ENCODE measurements at places on chromosomes 3 and 15.

DNA sequence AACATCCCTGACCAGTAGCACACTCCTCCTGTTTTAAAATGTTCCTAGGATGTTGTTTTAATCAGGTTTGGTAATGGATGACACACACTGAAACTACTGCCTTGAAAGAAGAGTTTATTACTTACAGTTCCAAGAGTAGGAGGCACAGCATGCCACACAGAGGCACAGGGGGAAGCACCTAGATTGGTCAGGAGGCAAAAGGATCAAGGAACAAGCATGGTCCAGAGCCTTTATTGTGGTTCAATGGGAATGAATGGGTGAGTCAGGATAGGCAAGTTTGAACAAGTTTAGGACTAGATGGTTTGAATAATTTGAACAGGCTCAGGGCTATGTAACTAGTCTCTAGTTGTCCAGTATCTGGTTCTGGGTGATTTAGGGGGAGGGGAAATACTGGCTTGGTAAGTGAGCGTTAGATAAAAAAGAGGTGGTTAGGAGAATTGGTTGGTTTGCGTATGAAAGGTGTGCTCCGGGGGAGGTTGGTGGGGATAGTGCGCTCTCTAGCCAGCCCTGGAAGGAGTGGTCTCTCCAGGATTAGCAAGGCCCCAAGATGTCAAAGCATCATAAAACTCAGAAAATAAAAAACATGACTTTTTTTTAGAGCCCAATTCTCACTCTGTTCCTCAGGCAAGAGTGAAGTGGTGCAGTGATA is 35.1 kb downstream of the TMOD3 start:
- no peak for DNase-seq

DNA sequence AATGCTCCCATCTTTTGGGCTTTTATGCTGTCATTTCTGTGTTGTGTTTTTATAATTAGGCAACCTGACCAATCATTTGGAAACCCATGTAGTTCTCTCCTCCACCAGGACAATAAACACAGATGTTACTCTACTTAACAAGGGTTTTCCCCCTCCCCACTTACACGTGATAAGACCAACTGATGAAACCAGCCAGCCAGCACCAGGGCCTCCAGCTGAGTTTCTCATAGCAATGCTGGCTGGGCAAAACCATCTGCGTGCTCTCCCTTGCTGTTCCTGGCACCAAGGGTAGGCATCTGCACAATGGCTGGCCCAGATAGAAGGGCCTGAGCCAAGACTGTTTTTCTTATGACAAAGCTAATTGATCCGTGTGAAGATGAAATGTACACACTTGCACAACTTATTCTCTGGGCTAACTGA is 310.4 kb downstream of the PLCL2 start:
- peak; percentile 25 for DNase-seq

DNA sequence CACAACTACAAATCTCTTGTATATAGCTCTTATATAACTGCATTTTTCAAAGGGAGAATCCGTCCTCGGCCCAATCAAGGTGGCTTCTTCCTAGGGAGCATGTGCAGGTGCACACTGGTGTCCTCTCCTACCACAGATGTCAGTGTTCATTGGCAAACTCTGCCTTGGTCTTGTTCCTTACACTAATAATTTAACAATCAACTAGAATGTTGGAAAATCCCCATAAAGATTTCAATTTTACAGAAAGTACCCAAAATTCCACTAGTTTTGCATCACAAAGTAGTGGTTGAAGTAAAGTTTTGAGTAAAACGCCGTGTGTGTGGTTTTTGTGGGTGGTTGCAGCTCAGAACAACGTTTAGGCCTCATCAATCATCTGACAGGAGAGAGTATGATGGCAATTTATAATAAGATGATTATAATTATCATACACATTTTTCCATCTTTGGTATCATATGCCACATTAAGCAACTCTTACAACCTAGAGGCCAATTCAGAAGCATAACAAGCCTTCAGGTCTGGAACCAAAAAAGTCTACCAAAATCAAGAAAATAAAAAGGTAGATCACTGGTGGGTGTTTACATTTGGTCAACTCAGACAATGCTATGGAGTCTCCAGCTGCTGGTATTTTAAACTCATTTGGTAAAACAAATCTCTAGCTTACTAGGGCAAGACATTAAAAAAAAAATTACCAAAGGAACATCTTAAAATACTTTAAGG is 128.9 kb upstream of the BHLHE40 start:
- DNase-seq = no peak

GRCh38 chr3:46163556-46164041 is 44.5 kb downstream of the CCR1 start:
- DNase-seq = peak; percentile 69

GRCh38 chr3:129224984-129225393 is 24.4 kb upstream of the COPG1 start:
- peak; percentile 94 for DNase-seq

GRCh38 chr3:58041826-58042324 is 33.7 kb downstream of the FLNB start:
- peak; percentile 86 for DNase-seq

DNA sequence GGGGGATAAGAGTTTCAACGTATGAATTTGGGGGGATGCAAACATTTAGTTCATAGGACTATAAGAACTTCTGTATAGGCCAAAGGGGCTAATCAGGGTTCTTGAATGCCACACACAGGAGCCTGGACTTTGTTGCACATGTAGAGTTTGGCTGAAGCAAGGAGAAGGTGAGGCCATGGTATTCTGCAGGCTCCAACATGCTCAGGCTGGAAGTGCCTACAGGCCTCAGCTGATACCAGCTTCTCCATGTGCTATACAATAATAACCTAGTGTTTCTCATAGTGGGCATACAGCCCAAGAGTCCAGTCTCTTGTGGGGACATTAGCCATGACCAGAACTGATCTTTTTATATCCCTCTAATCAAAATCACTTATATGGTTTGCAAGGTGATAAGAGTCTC is 399.7 kb upstream of the MCTP2 start:
- DNase-seq = no peak

- no peak for DNase-seq
These were observed 72.8 kb downstream of the PPM1L start for GRCh38 chr3:160828880-160829279.

- no peak for DNase-seq
These were observed 13.4 kb downstream of the TRAIP start for GRCh38 chr3:49842843-49843517.

- DNase-seq = no peak
These were observed 129.0 kb downstream of the MYLK start for GRCh38 chr3:123755085-123755484.

DNA sequence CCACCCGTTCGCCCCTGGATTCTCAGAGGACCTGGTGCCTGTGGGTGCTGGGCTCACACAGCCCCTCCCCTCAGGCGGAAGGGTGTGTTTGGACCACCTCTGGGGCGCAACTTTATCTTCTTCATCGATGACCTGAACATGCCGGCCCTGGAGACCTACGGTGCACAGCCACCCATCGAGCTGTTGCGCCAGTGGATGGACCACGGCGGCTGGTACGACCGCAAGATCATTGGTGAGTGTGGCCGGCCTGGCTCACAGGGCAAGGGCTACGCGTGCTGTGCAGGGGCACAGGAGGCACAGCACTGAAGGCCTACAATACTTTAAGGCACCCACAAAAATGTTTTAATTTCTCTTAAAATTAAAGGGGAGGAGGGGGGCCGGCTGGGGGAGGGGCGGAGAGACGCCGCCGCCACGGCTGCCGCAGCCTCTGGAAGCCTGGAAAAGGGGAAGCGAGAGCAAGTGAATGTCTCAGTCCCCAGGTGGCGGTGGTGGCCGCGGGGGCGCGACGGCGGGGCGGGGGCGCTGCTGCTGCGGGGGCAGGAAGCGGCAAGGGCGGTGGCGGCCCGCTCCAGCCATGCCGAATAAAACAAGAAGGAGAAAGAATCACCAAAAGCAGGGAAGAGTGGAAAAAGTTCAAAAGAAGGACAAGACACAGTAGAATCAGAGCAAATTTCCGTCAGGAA is 56.8 kb downstream of the DNAH1 start:
- DNase-seq = no peak
